T-cell (primary cell): ENCODE measurements at places on chromosomes 5 and 9. TPM values are rescaled to one million over a fixed set of nuclear protein-coding genes. Genes with fewer than 3 reads are reported as not detected.

DNA sequence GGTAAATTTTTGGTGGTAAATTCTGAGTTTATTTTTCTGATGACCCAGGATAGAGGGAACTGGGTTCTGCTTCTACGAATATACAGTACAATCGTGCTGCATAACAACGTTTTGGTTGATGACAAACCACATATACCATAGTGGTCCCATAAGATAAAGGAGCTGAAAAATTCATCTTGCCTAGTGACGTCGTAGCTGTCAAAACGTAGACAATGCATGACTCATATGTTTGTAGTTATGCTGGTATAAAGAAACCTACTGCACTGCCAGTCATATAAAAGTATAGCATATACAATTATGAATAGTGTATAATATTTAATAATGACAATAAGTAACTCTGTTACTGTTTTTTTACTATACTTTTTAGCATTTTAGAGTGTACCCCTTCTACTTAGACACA is 244.0 kb downstream of the GAS1 start:
- H3K27me3 ChIP-seq, result no peaks in the 10 kb centered on the region
- no peak for DNase-seq
- no peaks in the 10 kb centered on the region for H3K36me3 ChIP-seq
- H3K4me3 ChIP-seq, result no peak overlapping the region

DNA sequence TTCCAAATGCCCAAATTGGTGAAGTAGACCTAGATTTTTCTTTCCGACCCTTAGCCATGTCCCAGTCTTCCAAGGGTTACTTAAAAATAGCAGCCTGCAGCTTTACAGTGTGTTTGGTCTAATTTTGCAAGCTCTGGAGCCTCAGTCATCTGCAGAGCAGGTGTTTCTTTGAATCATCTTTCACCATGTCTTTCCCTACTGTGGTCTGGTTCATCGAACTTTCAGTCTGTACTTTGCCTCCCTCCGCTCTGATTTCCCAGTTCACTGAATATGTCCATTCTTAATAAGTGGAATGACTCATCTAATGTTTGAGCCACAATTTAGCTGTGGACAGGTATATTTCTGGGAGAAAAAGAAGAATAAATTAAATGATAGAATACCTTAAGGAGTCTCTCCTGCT is 1060.7 kb downstream of the EFNA5 start:
- no peak overlapping the region for H3K4me3 ChIP-seq
- H3K4me1 ChIP-seq, result no peaks in the 10 kb centered on the region
- H3K27ac ChIP-seq, result no peak overlapping the region
- no peaks in the 10 kb centered on the region for H3K36me3 ChIP-seq
- no peaks in the 10 kb centered on the region for H3K27me3 ChIP-seq

The CCDC187 gene
- total RNA-seq, result 0.09 TPM

GRCh38 chr9:98437458-98438034 is 182.1 kb upstream of the TBC1D2 start:
- DNase-seq, result no peak
- peaks cover 4% of the 10 kb centered on the region for H3K27me3 ChIP-seq
- H3K27ac ChIP-seq, result no peak overlapping the region
- no peak overlapping the region for H3K4me3 ChIP-seq
- no peaks in the 10 kb centered on the region for H3K36me3 ChIP-seq

- DNase-seq, result no peak
- H3K4me1 ChIP-seq, result no peaks in the 10 kb centered on the region
- no peak overlapping the region for H3K27ac ChIP-seq
- no peaks in the 10 kb centered on the region for H3K27me3 ChIP-seq
- H3K4me3 ChIP-seq, result no peak overlapping the region
- no peaks in the 10 kb centered on the region for H3K36me3 ChIP-seq
Observed at GRCh38 chr5:103808464-103809106, 246.0 kb upstream of the NUDT12 start.

The CFAP157 gene
- total RNA-seq, result 0.40 TPM

GRCh38 chr5:11104210-11104609 is 343.2 kb upstream of the DAP start:
- H3K27me3 ChIP-seq, result no peaks in the 10 kb centered on the region
- DNase-seq, result no peak
- no peaks in the 10 kb centered on the region for H3K36me3 ChIP-seq
- H3K4me1 ChIP-seq, result no peaks in the 10 kb centered on the region
- H3K4me3 ChIP-seq, result no peak overlapping the region
- no peak overlapping the region for H3K27ac ChIP-seq

GRCh38 chr9:127183814-127184582 is 61.6 kb upstream of the ANGPTL2 start:
- no peak overlapping the region for H3K4me3 ChIP-seq
- H3K27me3 ChIP-seq, result peaks cover 2% of the 10 kb centered on the region
- no peak overlapping the region for H3K27ac ChIP-seq
- no peak for DNase-seq
- H3K36me3 ChIP-seq, result no peaks in the 10 kb centered on the region

GRCh38 chr9:125774106-125774505 is 26.9 kb downstream of the PBX3 start:
- no peaks in the 10 kb centered on the region for H3K36me3 ChIP-seq
- no peak for DNase-seq
- no peak overlapping the region for H3K27ac ChIP-seq
- no peak overlapping the region for H3K4me3 ChIP-seq

DNA sequence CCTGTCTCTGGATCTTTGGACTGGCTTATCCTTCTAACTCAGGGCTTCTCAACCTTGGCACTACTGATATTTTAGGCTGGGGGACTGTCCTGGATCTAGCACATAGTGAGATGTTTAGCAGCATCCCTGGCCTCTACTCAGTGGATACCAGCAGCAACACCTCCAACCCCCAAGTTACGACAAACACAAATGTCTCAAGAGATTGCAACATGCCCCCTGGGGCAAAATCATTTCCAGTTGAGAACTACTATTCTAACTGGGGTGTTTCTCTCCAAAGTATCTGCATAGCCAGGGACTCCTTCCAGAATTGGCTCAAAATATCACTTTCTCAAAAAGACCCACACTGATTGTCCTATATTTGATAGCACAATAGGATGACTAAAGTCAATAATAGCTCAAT is 7.2 kb upstream of the TLR4 start:
- no peak overlapping the region for H3K4me3 ChIP-seq
- H3K27me3 ChIP-seq, result no peaks in the 10 kb centered on the region
- no peak for DNase-seq
- no peaks in the 10 kb centered on the region for H3K4me1 ChIP-seq

DNA sequence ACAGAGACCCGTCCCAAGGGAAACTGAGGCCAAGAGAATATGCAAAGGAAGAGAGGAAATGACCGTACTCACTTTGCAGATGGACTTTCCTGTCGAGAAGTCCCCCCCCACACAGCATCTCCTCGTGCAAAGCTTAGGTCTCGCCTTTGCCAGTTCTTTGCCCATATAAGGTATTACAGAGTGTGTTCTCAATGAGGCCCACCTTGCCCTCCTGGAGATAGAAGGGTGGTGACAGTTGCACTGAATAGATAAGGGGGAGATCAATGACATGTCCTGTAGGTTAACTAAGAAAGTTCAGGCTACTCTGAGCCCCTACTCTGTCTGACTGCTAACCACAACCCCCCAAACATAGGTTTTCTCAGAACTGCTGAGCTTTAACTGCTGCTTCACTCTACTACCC is 68.2 kb upstream of the SPTLC1 start:
- no peaks in the 10 kb centered on the region for H3K27me3 ChIP-seq
- H3K4me3 ChIP-seq, result no peak overlapping the region
- H3K36me3 ChIP-seq, result no peaks in the 10 kb centered on the region
- H3K4me1 ChIP-seq, result no peaks in the 10 kb centered on the region
- H3K27ac ChIP-seq, result no peak overlapping the region

DNA sequence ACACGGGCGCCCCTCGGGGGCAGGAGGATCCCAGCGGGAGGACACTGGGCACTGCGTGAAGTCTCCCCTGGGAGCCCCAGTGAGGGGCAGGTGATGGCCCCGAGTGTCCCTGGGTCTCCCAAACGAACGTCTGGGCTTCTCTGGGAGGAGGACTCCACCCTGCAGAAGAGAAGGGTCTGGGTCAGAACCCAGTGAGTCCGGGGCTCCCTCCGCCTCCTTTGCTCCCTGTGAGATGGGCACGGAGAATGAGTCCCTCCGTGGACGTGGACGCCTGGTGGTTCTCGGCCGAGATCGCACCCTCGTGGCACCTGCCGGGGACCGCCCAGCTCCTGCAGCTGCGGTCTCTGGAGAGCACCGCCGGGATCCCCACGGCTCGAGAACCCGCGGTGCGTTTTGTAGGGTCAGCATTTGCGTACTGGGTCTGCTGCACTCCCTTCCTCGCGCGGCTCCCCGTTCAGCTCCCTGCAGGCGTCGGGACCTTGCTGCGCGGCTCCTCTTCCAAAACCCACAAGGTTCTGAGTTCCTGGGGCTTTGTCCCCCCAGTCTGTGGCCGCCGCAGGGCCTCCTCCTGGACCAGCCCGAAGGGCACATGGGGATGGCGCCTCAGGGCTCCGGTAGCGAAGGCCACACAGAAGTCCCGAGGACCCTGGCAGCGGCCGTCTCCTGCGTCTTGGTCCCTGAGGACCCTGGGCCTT is 10.2 kb upstream of the CEP72 start:
- H3K27ac ChIP-seq, result no peak overlapping the region
- no peaks in the 10 kb centered on the region for H3K36me3 ChIP-seq
- no peak for DNase-seq
- H3K4me3 ChIP-seq, result no peak overlapping the region
- no peaks in the 10 kb centered on the region for H3K4me1 ChIP-seq

- no peak for DNase-seq
- no peaks in the 10 kb centered on the region for H3K36me3 ChIP-seq
- no peak overlapping the region for H3K27ac ChIP-seq
- H3K27me3 ChIP-seq, result no peaks in the 10 kb centered on the region
- no peaks in the 10 kb centered on the region for H3K4me1 ChIP-seq
- no peak overlapping the region for H3K4me3 ChIP-seq
Observed at GRCh38 chr5:7410936-7411511, 15.1 kb downstream of the ADCY2 start.

- H3K4me1 ChIP-seq, result peaks cover 7% of the 10 kb centered on the region
- peak; percentile 34 for DNase-seq
- no peaks in the 10 kb centered on the region for H3K36me3 ChIP-seq
- no peak overlapping the region for H3K27ac ChIP-seq
- H3K27me3 ChIP-seq, result no peaks in the 10 kb centered on the region
Observed at GRCh38 chr5:154191467-154192261, 1.1 kb downstream of the GALNT10 start.

The NUTM2F gene
- not detected for total RNA-seq

DNA sequence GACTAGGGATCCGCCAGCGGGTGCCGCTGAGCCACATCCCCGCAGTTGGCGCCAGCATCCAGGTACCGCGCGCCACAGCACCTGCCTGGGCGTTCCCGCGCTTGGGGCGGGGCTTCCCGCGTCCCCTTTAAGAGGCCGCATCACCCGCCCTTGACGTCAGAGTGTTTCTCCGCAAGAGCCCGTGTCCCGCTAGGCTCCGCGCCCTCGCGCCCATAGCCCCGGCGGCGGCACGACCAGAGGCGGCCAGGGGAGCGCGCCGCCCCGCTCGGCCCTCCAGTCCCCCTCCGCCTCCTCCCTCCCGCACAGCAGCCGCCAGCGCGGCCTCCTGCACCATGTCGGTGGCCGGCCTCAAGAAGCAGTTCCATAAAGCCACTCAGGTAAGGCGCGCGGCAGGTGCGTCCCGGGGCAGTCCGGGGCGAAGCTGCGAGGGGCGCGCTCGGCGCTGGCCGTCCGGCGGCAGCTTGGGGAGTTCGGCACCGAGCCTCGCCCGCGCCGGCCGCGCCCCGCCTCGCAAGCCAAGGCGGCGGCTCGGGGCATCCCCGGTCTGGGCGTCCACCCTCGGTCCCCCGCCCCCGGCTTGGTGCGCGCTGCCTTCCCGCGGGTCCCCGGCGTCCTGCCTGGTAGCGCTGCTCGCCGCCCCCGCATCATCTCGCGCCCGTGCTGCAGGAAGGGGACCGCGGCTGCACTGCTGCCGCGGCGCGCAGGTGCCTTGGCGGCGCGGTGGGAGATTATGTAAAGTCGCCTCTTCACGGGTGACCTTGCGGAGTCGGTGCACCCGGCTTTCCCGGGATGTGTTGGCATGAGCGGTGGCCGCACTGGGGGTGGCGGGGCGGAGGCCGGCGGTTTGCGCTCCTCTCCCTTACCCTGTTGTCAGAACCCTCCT is at the start of gene SH3GL2:
Gene SH3GL2, plus strand, starts transcription at position 156 of the 883 bp plus-strand sequence.
- peaks cover 12% of the 10 kb centered on the region for H3K27me3 ChIP-seq
- no peaks in the 10 kb centered on the region for H3K4me1 ChIP-seq
- peak within 1 kb of the TSS; percentile 3 for H3K4me3 ChIP-seq
- no peaks in the 10 kb centered on the region for H3K36me3 ChIP-seq
- H3K27ac ChIP-seq, result no peak within 1 kb of the TSS
- DNase-seq, result no peak

The LRRTM2 gene
- 0.22 TPM for total RNA-seq

DNA sequence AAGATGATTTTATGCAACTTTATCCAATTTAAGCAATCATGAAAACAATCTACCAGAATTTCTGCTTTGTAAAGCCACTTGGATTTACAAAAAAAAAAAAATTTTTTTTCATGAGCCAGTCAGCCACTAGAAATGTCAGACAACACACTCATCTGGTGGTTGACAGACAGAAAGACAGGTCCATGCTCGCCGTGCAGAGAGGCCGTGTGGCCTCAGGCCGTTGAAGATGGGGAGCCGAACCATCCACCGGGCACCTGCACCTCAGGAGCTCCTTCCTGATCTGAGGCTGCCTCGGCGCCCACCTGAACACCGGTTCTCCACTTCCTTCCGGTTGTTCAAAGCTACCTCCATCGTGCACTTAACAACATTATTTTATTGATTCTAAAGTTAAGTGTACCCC is 138.0 kb upstream of the IRX4 start:
- no peak overlapping the region for H3K4me3 ChIP-seq
- no peaks in the 10 kb centered on the region for H3K27me3 ChIP-seq
- no peaks in the 10 kb centered on the region for H3K36me3 ChIP-seq
- H3K4me1 ChIP-seq, result no peaks in the 10 kb centered on the region
- no peak for DNase-seq

- H3K36me3 ChIP-seq, result no peaks in the 10 kb centered on the region
- no peaks in the 10 kb centered on the region for H3K27me3 ChIP-seq
- no peaks in the 10 kb centered on the region for H3K4me1 ChIP-seq
Observed at GRCh38 chr9:116123171-116123570, 30.4 kb upstream of the PAPPA start.

DNA sequence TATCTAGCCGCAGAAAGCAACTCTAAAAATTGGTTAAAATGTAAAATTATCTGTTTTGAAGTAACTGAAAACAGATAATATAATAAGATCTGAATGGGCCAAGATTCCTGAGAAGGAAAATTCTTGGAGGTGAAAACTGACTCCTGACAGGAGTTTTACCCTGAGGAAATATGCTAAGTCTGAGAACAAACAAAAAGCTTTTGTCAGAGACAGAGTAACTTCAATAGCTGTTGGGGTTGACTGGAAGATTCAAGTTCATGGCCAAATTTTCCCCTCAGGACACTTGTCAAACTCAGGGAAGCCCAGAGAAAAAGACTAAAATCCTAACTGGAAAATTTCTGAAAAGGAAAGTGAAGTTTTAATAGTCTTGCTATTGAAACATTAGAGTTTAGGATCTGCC is 5.7 kb downstream of the PCDHB4 start:
- no peaks in the 10 kb centered on the region for H3K36me3 ChIP-seq
- H3K4me1 ChIP-seq, result no peaks in the 10 kb centered on the region
- no peak for DNase-seq
- no peak overlapping the region for H3K4me3 ChIP-seq

- H3K4me1 ChIP-seq, result no peaks in the 10 kb centered on the region
- no peaks in the 10 kb centered on the region for H3K36me3 ChIP-seq
- H3K27ac ChIP-seq, result no peak overlapping the region
- H3K27me3 ChIP-seq, result no peaks in the 10 kb centered on the region
- no peak overlapping the region for H3K4me3 ChIP-seq
- DNase-seq, result no peak
Observed at GRCh38 chr9:111094433-111094924, 56.2 kb upstream of the LPAR1 start.

- no peaks in the 10 kb centered on the region for H3K27me3 ChIP-seq
- no peaks in the 10 kb centered on the region for H3K4me1 ChIP-seq
- no peak overlapping the region for H3K4me3 ChIP-seq
- no peak for DNase-seq
Observed at GRCh38 chr5:24080046-24080445, 564.7 kb downstream of the CDH10 start.
